Fibroblast of the aortic adventitia (primary cell): ENCODE measurements at places on chromosomes 5 and 9. TPM values are rescaled to one million over a fixed set of nuclear protein-coding genes. Genes with fewer than 3 reads are reported as not detected.

The GABRA6 gene
- total RNA-seq: not detected in 2 replicates

The TMEM252 gene
- not detected in 2 replicates for total RNA-seq

The TNC gene
- total RNA-seq: 8.3 and 49.7 TPM in 2 replicates

The CCDC152 gene
- 3.4 and 5.8 TPM in 2 replicates for total RNA-seq

The DNAH5 gene
- total RNA-seq: under 0.01 and 0.18 TPM in 2 replicates

The STARD4 gene
- 36.1 and 88.1 TPM in 2 replicates for total RNA-seq

The GCNT4 gene
- 2.5 and 9.3 TPM in 2 replicates for total RNA-seq

The STKLD1 gene
- 0.33 and 1.3 TPM in 2 replicates for total RNA-seq

The ARHGEF37 gene
- 2.6 and 2.7 TPM in 2 replicates for total RNA-seq

The PAEP gene
- not detected in 2 replicates for total RNA-seq

The C9orf50 gene
- 0.98 TPM in 1 of 2 replicates, not detected in the other for total RNA-seq

The NR2F1 gene
- total RNA-seq: 8.0 and 20.5 TPM in 2 replicates

The CATSPER3 gene
- 0.09 TPM in 1 of 2 replicates, not detected in the other for total RNA-seq

The PCDHGA4 gene
- 3.7 and 9.9 TPM in 2 replicates for total RNA-seq

The PHYHD1 gene
- 8.5 and 13.1 TPM in 2 replicates for total RNA-seq

The DAB2 gene
- 217 and 1,070 TPM in 2 replicates for total RNA-seq

The SOX30 gene
- total RNA-seq: 0.09 TPM in 1 of 2 replicates, not detected in the other

The IFNK gene
- not detected in 2 replicates for total RNA-seq

The SH3GL2 gene
- total RNA-seq: 0.18 TPM in 1 of 2 replicates, not detected in the other

The CCDC183 gene
- 0.16 TPM in 1 of 2 replicates, not detected in the other for total RNA-seq

The ELOVL7 gene
- 0.18 TPM in 1 of 2 replicates, not detected in the other for total RNA-seq

The TAS2R1 gene
- not detected in 2 replicates for total RNA-seq

The LAMC3 gene
- total RNA-seq: 0.08 TPM in 1 of 2 replicates, not detected in the other

The MELK gene
- 2.9 and 44.4 TPM in 2 replicates for total RNA-seq

The PCDHB6 gene
- total RNA-seq: 0.18 TPM in 1 of 2 replicates, not detected in the other

The UNC13B gene
- total RNA-seq: 10.1 and 32.6 TPM in 2 replicates

The RHOBTB3 gene
- 82.2 and 86.9 TPM in 2 replicates for total RNA-seq

The PCDHGC4 gene
- total RNA-seq: 2.5 and 5.2 TPM in 2 replicates

The PCYOX1L gene
- total RNA-seq: 6.3 and 6.4 TPM in 2 replicates

The SHISAL2B gene
- not detected in 2 replicates for total RNA-seq

The MLANA gene
- total RNA-seq: not detected in 2 replicates

The ADRA1B gene
- 0.63 TPM in 1 of 2 replicates, not detected in the other for total RNA-seq

The SPEF2 gene
- total RNA-seq: 5.7 and 19.0 TPM in 2 replicates

The RASGEF1C gene
- total RNA-seq: not detected in 2 replicates

The NPR3 gene
- 2.8 and 23.7 TPM in 2 replicates for total RNA-seq

The FOXD4L6 gene
- not detected in 2 replicates for total RNA-seq

The OR13J1 gene
- total RNA-seq: not detected in 2 replicates

The PCDHGB1 gene
- total RNA-seq: 3.1 and 4.2 TPM in 2 replicates

The DNM1 gene
- 28.0 and 57.4 TPM in 2 replicates for total RNA-seq

The DMRT3 gene
- not detected in 2 replicates for total RNA-seq

The SIMC1 gene
- total RNA-seq: 1.8 and 6.1 TPM in 2 replicates

The RANBP17 gene
- total RNA-seq: 10.6 and 15.2 TPM in 2 replicates

The SLC34A1 gene
- total RNA-seq: not detected in 2 replicates

The FAM174A gene
- 9.7 and 22.3 TPM in 2 replicates for total RNA-seq

The IFNA21 gene
- total RNA-seq: not detected in 2 replicates

The PTGDS gene
- 27.6 and 32.8 TPM in 2 replicates for total RNA-seq

The CARTPT gene
- total RNA-seq: not detected in 2 replicates

The DBH gene
- total RNA-seq: not detected in 2 replicates

The NMUR2 gene
- total RNA-seq: not detected in 2 replicates

The CDX1 gene
- 0.18 and 0.65 TPM in 2 replicates for total RNA-seq

The JAKMIP2 gene
- 1.4 and 2.4 TPM in 2 replicates for total RNA-seq

The IL9 gene
- total RNA-seq: not detected in 2 replicates

The SLC25A2 gene
- total RNA-seq: 0.72 TPM in 1 of 2 replicates, not detected in the other

The SLC46A2 gene
- not detected in 2 replicates for total RNA-seq

The SGCD gene
- 7.9 and 11.7 TPM in 2 replicates for total RNA-seq
